ENCODE measurements at places on chromosomes 1 and 21.

DNA sequence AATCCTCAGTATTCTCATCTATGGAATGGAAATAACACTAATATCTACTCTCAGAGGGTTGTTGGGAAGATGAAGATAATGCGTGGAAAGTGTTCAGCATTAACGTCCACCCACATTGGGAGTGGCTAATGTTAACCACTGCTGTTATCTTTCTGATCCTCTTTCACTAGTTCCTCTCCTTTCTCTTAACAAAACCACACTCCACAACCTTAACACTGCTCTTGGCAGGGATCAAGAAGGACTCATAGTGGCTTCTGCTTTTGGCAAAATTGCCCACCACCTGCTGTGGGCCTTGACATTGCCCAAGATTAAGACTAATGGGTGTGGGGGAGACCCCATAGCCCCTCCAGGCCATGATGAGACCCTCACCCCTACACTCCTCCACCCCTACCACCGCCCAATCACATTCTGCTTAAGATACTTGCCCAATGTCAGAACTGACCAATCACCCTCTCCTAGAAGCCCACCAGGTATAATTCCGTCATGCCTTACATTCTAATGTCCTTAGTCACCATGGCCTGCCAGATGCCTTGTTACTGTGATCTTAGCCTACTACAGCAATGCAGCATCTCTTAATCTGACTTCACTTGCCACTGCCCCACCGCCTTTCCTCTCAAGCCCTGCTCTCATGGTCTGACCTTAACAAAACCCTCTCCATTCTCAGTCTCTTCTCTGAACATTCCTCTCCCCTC is 27.1 kb downstream of the DHCR24 start:
- no peak for DNase-seq

GRCh38 chr21:45073301-45074047 is 906 bp upstream of the ADARB1 start:
- DNase-seq: peak; percentile 48

- no peak for DNase-seq
These were observed 20.1 kb upstream of the ENSA start for GRCh38 chr1:150649441-150650075.

GRCh38 chr21:45022348-45022675 is 52.1 kb upstream of the ADARB1 start:
- DNase-seq: no peak

DNA sequence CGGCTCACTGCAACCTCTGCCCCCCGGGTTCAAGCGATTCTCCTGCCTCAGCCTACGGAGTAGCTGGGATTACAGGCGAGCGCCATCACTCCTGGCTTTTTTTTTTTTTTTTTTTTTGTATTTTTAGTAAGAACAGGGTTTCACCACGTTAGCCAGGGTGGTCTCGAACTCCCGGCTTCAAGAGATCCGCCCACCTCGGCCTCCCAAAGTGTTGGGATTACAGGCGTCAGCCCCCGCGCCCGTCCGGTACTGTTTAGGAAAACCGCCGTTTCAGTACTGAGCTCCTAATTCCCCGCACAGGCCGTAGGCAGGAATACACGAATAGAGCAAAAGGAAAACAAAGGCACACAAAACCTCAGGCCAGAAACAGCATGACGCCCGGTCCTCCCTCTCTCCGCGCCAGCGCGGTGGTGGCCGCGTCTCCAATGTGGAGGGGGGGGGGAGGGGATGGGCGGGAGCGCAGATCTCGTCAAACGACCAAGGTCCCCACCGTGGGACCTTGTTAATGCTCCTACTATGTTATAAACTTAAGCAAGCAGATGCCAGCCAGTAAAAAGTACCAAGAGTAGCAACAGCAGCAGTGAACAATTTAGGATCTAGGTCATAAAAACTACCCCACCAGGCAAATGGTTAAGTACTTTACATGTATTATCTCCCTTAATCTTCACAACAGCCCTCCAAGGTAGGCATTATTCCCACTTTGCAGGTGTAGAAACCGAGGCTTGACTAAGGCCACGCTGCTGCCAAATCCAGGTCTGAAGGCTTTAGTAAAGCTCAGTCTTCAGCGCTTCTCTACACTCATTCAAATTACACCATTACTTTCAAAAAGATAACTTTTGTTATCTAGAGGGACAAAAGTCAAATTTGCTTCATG is 648 bp upstream of the ADAR start:
- peak; percentile 45 for DNase-seq

- no peak for DNase-seq
These were observed 23.9 kb downstream of the TTC34 start for GRCh38 chr1:2777424-2778219.

DNA sequence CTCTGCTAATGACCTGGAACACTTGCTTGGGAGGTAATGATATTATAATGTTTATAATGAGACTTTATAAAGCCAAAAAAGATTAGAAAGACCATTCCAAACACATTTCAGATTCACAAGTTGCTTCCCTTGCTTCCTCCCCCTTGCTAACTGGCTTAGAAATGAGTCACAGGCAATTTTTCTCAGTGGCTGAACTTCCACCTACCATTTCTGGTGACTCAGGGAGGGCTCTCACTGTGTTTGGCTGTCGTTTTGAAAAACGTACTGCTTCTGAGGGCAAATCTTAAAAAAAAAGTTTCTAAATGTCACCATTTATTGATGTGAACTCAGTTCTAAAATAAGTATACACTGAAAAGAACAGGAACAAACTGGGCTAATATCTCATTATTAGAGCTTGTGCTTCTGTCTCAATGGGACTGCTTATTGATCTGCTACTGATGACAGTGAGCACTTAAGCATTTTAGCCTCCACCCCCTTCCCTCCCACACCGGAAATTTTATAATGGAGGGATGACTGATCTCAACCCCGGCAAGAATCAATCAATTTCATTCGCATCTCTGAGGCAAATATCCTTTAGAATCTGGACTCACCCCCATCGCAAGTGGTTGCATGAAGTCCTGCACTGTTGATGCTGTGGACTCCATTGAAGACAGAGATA is 278.3 kb downstream of the KCTD3 start:
- DNase-seq: peak; percentile 47

DNA sequence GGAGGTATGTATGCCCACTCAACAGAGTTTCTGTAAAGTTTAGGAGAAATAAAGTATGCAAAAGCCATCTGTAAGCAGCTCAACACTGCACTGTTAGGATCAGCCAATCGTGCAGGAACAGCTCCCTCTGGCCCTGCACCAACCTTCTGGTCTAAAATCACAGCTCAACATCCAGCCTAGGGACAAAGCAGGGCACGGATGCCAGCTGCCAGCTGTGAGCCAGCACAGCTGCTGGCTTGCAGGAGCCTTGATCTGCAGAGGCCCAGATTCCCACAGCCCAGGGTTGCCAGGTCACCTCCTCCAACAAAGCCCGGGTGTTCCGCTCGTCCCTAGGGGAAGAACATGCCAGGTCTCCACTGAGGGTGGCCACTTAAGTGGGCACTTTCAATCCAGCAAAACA is 8.6 kb downstream of the ACOT7 start:
- DNase-seq: peak; percentile 47

DNA sequence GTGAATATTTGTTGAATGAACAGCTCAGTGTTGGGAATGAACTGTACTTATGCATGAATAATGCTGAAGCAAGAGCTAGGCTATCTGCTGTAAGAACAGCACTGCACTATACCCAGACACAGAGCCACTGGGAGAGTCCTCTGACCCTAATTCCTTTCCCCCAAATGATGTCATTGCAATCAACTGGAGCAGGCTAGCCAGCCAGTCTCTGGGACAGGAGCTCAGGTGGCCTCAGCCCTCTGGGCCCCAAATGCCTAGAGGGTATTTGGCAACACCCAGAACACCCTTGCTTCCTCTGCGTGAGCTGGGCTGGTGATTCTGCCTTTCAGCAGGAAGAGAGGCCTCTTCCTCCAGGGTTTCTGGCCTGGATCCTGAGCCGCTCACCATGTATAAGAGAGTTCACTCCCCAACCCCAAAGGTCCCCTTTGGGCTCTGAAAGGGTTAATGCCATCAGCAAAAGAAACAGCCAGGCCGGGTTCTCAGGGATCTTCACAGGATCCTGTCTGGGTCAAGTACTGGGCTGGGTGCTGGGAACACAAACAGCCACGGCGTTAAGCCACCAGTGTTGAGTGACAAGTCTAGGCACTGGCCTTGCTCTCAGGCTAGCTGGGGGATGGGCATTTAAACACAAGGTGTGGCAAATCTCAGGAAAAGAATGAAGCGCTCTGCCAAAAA is 3.7 kb upstream of the PADI4 start:
- DNase-seq: no peak

GRCh38 chr1:114355240-114355639 is 155.8 kb downstream of the TRIM33 start:
- DNase-seq: no peak

DNA sequence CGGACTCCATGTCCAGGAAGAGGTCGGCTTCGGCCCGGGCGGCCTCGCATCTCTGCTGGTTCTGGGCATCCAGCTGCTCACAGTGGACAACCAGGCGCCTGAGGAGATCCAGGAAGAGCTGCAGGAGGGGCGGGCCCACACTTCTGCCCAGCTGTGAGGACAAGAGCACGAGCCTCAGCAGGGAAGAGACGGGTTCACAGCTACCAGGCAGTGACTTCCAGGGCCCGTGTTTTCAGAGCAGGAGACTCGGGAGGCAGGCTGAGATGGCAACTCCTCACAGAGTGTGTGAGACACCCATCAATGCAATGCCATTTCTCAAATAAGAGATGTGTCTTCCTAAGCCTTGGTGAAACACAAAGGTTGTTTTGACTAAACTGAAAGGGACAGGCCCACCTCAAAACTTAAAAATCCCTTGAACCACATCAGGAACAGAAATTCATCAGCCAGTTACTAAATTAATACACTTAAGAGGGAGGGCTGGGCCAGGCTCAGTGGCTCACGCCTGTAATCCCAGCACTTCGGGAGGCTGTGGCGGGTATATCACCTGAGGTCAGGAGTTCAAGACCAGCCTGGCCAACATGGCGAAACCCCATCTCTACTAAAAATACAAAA is 43.4 kb downstream of the URB1 start:
- no peak for DNase-seq

DNA sequence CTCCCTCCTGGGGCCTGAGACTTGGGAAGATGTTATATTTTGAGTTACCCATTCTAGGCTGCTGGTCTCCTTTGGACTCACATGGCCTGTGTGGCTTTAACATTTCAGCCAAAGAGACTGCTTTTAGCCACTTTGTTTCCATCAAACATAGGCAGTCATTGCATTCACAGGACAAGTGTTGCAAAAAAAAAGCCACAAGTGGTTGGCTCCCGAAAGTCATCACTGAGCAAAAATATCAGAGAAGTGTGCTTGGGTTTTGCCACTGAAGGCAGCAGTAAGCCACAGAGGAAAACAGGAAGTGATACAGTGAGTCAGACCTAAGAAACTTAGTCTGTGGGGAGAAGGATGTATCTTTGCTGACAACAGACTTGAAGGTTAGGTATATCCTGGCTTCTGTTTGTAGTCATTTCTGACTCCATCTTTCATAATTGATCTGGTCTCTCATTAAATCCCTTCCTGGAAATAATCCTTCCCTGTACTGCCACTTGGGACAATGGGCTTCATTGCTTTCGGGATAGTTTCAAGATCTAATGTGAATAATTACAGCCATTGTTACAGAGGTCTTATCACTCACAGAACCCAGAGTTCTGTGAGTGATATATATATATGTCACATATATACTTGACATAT is 80.9 kb downstream of the COLGALT2 start:
- DNase-seq: peak; percentile 69

- DNase-seq: no peak
These were observed 12.6 kb upstream of the IFNAR2 start for GRCh38 chr21:33217138-33217520.

DNA sequence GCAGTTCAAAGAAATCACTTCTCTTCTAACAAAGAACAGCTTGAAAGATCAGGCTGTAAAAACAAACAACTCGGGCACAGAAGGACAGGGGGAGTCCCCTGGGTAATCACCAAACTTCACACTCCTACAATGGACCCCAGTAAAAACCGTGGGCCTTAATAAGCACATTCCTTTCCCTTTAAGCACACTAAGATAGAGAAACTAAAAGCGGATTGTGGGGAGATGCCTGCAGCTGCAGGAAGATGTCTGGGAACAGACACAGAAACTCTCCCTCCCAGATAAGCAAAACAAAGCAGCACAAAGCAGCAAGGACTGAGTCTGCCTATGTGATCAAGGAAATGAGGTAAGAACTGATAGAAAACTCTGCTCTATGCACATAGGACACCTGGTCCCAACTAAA is 37.6 kb upstream of the CTBS start:
- no peak for DNase-seq

- DNase-seq: peak; percentile 37
These were observed 14.7 kb downstream of the YTHDF2 start for GRCh38 chr1:28751315-28752060.

- no peak for DNase-seq
These were observed 185.4 kb downstream of the LMO4 start for GRCh38 chr1:87513966-87514660.

DNA sequence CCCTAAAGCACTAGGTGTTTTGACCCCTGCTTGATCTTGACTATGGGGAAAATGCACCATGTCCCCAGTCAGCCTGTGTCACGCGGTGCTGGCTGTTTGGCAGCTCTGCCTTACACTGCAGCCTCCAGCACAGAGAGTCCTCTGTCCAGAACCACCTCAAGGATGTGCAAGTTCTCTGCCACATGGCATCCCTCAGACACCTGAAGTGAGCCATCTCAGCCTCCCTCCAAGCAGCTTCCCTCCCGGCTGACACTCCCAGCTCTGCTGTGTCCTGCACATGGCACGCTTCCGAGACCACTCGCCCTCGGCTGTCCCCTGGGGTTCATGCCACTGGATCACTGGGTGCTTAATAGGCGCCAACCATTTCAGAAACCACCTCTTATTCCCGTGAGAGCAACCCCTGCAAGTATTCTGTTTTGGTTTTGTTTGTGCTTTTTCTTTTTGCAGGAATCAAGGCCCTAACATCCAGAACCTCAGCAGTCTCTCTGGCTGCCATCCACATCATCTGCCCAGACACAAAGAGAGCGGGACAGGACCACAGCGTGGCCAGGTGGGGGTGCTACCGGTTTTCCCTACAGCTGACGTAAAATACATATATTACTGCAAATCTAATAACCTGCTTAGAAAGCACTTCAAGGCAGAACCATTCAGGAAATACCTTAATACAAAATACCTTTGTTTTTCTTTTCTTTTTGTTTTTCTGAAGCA is 45.7 kb downstream of the CAPZB start:
- no peak for DNase-seq

DNA sequence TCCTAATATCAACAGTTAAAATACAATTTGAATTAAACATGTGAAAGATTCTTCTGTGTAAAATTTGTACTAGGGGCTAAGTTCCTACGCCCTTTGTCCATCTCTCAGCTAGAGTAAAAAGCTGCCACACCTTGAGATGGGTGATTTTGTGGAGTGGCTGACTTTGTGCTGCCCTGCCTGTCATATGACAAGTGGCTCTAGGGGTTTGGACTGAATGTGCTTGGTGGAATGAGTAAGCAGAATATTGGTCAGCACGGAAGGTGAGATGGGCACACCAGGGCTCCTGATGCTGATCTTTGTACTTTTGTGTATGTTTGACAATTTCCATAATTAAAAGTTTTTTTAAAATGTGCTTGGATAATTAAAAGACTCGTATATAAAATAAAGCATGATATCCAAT is 133.6 kb upstream of the SLC45A1 start:
- DNase-seq: no peak

DNA sequence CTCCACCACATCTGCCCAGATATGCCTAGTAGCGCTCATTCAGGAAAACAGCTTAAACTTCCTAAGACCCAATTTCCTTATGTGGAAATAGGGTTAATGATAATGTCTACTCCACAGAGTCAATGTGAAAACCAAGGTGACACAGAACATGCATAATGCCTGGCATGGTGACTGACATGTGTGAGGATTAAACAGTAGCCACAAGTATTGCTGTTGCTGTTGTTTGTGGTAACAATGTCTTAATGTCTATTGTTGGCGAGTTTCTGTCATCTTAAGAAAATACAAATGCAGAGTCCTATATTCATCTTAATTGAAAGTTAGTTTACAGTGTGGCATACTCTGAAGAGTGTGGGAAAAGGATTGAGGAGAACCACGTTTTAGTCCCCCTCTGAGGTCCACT is 75.6 kb upstream of the NGF start:
- DNase-seq: no peak

All from AG08396 (cell line).